ENCODE measurements at places on chromosomes 16 and 17.

- DNase-seq, result no peak
Measured at GRCh38 chr16:87836844-87837581, 32.3 kb downstream of the SLC7A5 start.

DNA sequence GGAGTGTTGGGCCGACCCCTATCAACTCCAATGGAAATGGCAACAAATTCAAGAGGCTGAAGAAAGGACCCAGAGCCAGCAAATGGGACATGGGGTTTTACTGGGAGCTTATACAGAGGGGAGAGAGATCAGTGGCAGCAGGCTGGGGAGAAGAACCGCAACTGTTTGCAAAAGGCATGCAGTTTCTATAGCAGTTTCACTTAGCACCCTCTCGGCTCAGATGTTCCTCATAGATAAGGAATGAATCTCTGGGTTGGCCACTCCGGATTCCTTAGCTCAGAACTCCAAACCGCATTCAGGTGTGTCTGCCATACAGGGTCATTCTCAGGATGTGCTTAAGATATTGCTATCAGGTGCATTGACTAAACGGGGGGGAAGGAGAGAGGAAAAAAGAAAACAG is 71.1 kb upstream of the RPL38 start:
- DNase-seq, result no peak

DNA sequence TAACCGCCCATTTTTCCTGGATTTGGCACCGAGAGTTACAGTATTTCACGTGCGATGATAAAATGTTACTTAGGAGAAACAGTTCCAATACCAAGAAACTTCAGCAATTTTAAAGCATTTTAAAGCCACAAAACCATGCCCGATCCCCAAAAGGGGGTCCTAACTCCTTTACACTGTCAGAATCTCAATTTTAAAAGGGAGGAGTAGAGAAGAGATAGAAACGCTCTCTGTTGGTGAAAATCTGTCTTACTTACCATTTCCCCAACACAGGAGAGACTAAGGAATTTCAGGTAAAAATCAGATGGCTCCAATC is 526 bp upstream of the RNASEK start:
- DNase-seq, result no peak

GRCh38 chr17:44645341-44645740 is 10.9 kb upstream of the MEIOC start:
- no peak for DNase-seq

DNA sequence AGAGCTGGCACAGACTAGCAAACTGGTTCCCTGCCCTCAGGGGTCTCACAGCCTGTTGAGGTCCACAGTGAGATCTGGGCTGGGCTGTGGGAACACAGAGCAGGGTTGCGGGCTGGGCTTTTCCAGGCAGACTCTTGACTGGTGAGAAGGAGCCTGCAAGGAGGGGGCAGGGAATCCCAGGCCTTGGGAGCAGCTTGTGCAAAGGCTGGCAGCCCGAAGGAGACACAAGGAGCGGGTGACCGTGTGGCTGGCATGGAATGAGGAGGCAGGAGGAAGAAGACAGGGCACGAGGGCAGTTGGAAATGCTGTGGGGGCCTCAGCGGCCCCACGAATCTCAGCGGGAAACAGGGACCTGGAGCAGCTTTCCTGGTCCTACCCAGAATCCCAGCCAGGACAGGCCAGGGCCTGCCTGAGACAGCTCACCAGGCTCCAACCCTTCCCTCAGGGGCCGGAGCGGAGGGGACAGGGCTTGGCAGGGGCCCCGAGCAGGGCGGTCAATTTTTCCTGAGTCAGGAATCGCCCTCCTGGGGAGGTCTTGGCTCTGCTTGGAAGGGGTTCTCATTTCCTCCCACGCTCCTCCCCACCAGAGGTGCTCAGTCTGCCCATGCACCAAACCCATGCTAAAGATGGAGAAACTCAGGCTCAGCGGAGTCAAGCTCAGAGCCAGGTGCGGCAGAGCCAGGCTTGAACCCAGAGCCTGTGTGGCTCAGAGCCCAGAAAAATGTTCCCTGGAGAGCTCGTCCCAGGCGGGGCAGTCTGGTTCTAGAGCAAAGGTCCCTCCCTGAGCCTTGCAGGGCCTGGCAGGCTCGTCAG is 9.2 kb upstream of the SNN start:
- DNase-seq, result peak; percentile 42

DNA sequence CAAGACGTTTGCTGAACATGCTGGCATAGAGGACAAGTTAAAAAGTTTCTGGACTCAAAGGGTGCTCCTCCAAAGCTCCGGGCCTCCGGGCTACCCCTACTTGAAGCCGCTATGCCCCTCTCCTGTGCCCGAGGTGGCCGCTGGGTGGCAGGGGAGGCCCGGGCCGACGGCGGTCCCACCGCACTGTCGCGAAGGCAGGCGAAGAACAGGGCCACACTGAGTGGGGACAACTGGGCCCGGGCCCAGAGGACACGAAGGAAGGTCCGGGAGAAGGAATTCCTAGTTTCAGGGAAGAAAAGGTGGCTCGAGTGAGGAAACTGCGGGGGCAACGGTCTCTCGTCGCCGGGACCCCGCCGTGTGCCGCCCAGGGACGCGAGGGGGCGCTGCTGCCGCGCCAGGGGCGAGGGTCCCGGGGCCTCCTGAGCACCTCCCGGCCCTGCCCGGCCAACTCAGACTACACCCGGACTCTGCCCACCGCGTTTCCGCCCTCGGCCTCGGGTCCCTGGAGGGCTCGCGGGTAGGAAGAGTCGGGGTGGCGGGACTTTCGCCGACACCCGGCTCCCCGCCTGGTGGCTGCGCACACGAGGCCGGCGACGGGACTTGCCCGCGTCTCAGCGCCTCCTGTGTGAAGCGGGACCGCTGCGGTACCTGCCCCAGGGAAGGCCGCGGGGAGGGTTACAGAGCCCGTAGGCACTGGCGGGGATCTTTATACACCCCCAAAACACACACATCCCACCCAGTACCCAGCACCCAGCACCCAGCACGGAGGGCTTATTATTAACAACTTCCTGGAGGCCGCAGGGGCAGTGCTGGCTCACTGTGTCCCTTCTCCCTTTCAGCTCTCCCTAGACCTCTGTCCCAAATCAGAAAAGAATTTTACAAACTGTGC is 772 bp upstream of the CHCT1 start:
- DNase-seq, result peak; percentile 7

DNA sequence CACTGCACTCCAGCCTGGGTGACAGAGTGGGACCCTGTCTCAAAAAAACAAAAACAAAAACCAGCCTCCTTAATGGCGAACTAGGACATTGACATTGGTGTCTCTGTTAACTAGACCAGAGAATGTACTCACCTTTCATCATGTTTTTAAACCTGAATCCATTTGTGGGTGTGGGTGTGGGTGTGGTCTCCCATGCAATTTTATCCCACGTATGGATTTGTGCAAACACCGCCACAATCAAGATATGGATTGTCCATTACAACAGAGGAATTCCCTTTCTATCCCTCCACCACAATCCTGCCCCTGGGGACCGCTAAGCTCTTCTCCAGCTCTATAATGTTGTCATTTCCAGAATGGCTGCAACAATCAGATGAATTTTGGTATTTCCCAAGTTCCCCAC is 49.9 kb downstream of the DNAH17 start:
- DNase-seq, result no peak

- peak; percentile 40 for DNase-seq
Measured at GRCh38 chr16:88936556-88937205, 40.3 kb downstream of the CBFA2T3 start.

GRCh38 chr17:79646721-79647455 is 36.0 kb upstream of the RBFOX3 start:
- no peak for DNase-seq

GRCh38 chr17:46053911-46054534 is 55.0 kb downstream of the STH start:
- no peak for DNase-seq

DNA sequence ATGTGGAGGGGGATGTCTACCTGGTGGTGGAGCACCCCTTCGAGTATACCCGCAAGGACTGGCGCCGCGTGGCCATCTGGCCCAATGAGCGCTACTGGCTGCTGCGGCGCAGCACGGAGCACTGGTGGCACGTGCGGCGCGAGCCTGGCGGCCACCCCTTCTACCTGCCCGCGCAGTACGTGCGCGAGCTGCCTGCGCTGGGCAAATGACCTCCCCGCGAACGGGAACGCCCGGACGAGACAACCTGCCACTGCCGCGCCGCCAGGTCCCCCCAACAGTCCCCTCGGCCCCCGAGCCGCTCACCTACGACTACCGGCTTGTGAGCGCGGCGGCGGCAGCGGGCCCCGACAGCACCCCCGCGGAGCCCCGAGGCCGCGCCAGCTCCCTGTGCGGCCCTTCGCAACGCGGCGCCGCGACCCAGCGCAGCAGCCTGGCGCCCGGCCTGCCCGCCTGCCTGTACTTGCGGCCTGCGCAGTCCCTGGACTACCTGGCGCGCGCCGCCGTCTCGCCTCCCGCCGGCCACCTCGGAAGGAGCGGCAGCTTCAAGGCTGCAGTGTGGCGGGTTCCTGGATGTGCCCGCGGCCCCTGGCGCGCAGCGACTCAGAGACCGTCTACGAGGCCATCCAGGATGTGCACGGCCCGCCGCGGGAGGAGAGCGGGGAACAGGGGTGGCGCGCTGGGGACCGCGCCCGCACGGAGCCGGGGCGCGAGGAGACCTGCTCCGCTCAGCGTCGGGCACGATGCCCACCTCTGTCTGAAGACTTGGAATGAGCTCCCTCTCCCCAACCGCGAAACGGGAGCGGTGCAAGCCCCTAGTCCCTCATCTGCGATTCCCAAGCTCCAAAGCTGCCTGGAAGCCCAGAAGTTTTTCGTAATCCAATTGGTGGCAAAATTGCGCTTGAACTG is 48.7 kb upstream of the AMZ2 start:
- no peak for DNase-seq

- DNase-seq, result no peak
Measured at GRCh38 chr16:491220-491919, 36.1 kb upstream of the CAPN15 start.

DNA sequence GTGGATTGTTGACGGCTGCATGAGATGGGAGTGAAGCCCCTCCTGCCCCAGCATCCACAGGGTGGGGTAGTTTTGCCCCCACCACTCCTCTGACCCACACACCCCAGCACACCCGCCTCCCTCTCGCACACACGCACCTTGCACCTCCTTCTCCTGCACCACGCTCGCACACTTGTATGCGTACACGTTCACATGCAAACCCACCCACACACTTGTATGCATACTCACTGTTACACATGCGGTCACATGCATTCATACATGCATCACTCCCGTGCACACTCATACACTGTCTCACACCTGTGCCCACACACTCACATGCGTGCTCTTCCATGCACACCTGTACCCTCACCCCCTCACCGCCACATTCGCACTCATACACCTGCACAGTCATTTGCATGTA is 70.5 kb upstream of the CIBAR2 start:
- DNase-seq, result no peak

GRCh38 chr17:46887717-46888116 is 35.2 kb upstream of the GOSR2 start:
- DNase-seq, result no peak

Data from DMS 273 treated with DMSO at 0.1 percent for 48 hours (cell line).